ENCODE measurements at places on chromosomes 2 and 18.

DNA sequence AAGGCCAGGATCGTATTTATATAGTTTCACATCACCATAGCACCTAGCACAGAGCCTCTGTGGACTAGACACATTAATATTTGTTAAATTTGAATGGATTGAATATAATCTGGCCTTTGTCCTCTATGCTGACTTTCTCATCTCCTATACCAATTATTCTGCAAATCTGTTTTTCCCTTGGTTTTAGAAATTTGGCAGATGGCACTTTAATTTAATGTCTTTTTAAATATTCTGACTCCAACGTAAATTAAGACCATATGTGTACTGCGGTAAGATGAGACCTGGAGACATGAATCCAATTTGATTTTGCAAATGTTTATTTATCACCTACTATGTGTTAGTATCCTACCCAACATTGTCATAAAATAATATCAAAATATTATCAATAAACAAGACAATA, 1281.9 kb upstream of the PIK3C3 start:
- no peak for DNase-seq

- no peak for DNase-seq
These were observed 828.2 kb downstream of the RNF144A start for GRCh38 chr2:7745369-7745768.

- DNase-seq = no peak
These were observed 16.5 kb upstream of the PRLH start for GRCh38 chr2:237549643-237550415.

DNA sequence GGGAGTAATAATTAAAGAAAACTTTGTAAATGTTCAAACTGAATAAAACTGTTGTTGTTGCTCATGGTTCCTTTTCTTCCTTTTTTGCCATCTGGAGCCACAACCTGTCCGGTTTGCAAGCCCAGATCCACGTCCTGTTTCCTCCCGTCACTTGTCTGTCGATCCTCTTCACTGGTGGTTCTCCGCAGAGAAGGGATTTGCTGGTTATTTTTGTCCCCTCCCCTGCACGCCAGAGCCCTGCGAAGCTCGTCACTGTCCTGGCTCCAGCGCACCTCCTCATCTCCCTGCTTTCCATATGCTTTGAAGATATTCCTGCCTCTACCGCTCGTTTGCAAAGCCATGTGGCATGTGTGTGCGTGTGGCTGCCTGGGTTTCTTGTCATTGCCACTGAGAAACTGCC, 461.4 kb downstream of the RNF144A start:
- DNase-seq = no peak

- no peak for DNase-seq
These were observed 3.6 kb downstream of the ZNF516 start for GRCh38 chr18:76491473-76491775.

GRCh38 chr2:48320742-48321141, 209.2 kb upstream of the STON1 start:
- DNase-seq = no peak

DNA sequence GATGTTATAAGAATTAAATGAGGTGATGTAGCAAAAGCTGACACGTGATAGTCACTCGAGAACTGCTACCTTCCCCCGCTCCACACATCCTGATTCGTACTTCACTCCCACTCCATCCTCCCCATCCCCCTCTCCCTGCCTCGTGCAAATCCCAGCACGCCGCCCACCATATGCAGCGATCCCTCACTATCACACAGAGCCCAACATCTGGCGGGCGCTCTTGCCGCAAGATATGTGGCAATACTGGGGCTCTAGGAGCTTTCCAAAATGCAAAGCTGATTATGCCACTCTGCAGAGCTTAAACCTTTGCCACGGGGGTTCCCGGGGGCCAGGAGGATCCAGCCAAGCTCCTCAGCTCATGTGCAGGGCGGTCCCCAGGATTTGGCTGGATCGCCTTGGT, 37.4 kb downstream of the DNMT3A start:
- no peak for DNase-seq

DNA sequence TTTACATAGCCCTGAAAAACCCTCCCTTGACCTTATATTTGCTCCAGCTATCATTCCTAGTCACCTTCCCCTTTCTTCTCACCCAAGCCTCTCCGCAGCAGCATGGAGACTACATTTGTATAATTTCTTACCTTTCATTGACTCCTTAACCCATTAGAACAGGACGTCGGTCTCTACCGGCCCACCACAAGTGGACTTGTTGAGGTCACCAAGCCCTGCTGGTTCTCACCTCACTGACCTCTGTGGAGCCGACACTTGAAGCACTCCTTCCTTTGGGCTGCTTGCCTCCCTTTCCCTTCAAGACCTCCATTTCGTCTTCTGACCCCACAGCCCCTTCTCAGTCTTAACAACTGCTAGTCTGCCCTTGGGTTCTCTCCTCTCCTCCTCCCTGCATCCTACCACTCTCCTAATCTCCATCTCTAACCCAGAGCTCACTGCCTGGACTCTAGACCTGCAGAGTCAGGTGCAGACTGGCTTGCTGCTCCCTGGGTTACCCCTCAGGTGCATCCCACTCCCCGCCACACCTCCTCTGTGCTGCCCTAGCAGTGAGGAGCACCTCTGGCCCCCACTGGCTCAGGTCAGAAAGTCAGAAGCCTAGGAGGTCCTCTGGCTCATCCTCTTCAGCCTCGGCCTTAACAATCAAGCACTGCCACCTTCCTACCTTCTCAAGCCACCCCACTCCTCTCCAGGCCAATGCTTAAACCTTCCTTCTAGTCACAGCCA, 5.3 kb upstream of the SFXN5 start:
- no peak for DNase-seq

DNA sequence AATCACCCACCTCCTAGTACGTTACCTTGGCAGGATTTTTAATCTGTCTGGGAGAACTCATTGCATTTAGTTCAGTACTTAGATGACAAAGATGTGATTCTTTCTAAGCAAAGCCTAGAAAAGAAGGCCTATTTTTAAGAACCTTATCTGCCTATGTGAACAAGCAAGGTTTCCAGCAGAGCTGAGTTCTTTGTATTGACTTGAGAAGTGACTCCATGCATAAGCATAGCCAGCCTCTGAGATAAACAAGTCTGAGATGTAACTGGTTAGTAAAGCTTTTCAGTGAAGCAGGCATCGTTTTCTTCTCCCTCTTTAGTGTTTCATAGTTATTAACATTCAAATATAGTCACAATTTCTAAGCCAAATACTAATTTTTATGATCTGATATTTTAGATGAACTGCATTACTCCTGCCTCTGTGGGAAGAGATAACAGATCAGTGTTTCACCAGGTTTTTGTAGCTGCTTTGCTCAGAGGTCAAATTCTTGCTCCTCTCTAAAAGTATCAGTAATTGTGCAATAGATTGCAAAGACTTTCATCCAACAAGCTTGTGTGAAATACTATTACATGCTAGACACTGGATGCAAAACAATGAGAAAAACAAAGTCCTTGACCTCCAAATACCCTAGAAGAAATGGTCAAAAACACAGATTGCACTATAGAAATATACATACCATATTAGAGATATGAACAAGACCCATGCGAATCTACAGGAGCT, 107.8 kb downstream of the MBD2 start:
- no peak for DNase-seq

All from SW 1271 (cell line).